ENCODE measurements at places on chromosomes 3 and 15.
A peak's percentile ranks its signal among the peaks of the same experiment; 100 is the strongest.

DNA sequence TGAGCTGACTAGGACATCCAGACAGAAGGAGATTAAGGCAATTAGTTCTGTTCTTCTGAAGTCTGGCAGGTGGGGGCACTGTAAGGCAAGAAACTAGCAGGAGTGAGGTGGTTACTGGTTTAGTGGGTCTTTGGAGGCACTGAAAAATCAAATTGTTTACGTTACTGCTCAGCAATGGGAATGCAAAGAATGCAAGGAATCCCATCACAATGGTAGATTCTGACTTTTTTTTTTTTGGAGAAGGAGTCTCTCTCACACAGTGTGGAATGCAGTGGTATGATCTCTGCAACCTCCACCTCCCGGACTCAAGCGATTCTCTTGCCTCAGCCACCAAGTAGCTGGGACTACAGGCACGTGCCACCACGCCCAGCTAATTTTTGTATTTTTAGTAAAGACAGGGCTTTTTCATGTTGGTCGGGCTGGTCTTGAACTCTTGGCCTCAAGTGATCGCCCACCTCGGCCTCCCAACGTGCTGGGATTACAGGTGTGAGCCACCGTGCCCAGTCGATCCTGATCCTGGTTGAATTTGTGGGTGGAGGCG is 16.4 kb downstream of the FAM107A start:
- DNase-seq: no peak

GRCh38 chr3:151346292-151346691 is 16.9 kb upstream of the P2RY13 start:
- DNase-seq: no peak

DNA sequence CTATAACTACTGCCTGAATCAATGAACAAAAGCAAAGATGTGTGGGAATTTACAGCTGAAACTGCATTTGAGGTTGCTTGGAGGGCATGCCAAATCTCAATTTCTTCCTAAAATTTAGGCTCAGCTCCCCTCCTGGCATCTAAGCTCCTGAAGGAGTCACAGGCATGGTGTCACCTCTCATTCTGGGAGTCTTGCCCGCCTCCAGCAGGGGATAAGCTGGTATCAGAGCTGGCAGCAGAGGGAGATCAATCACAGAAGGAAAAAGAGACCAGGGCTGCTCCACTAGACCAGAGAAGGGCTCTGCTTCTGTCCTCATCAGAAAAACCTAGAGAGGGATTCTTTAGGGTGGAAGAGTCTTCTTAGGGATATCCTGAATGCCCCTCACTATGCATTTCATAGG is 150.4 kb upstream of the SLC6A11 start:
- peak; percentile 65 for DNase-seq

GRCh38 chr15:72838311-72838731 is 54.8 kb upstream of the ADPGK start:
- no peak for DNase-seq

Data from brain (organoid and tissue), 16 donors.